Renal cortex interstitium (tissue), 15 donors: ENCODE measurements at places on chromosomes 4 and X.

- no peak for DNase-seq
These were observed 107.6 kb downstream of the DCTD start for GRCh38 chr4:182809417-182810102.

DNA sequence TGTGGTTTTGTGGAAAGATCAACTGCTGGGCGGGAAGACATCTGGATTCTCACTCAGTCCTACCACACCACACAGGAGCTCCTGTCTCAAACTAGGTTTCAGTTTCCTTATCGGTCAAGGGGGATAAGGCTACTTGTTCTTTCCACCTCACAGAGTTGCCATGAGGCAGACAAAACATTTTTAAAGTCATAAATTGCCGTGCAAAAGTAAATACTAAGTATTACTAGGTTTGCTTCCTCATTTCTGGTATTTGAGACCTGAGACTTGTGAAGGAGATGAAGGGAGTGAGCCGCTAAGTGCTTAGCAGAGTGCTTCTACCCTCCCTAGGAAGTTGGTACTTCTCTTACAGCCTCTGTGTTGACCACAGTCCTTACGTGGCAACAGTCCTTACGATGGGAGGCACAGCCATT, 1.5 kb downstream of the LAP3 start:
- no peak for DNase-seq

DNA sequence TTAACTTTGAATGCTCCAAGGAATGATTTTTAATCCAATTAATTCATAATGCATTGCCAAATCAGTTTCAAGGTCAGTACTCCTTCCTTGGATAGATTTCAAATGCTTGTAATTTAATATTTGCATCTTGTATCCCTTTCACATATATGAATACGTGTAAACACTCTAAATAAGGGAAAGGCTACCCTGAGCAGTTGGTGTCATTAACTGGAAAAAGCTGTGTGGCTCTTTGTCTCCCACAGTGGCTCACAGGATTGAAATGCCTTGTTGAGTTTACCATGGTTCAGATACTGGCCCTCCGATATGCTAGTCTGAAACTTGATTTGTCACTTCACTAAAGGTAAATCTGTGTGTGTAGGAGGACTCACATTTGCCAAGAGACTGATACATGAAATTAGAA, 16.7 kb upstream of the ACOT9 start:
- no peak for DNase-seq

GRCh38 chrX:69323786-69324720, 158.8 kb upstream of the PJA1 start:
- no peak for DNase-seq

- no peak for DNase-seq
These were observed 176.9 kb downstream of the DCTD start for GRCh38 chr4:182740256-182740655.

- no peak for DNase-seq
These were observed 57.5 kb downstream of the TEC start for GRCh38 chr4:48212165-48212564.

DNA sequence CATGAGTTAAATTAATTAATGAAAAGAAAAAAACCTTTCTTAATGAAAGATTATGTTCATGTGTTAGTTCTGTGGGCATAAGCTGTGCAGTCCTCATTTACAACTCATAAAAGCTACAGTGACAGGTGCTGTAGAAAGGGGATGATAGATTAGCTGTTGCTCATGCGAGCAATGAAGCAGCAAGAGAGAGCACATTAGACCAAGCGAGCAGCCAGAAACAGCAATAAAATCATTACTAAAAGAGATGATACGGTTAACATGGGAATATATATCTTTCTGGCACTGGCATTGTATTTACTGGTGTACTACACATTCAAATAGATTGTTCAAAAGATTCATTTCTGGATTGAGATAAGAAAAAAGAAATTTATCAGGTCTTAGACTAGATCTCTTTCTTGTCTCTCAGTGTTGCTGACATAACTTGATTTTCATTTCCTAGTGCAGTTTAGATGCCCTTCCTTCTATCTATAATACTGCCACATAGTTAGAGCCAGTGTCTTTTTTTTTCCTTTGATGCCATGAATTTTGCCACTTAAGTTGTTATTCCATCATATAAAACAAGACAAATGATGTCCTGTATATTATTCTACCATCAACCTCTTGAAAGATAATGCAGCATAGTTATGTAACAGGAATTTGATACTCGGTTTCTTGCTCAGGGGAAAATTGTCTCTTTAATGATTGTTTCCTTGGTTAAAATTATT, 164.6 kb downstream of the BANK1 start:
- DNase-seq = peak; percentile 12

DNA sequence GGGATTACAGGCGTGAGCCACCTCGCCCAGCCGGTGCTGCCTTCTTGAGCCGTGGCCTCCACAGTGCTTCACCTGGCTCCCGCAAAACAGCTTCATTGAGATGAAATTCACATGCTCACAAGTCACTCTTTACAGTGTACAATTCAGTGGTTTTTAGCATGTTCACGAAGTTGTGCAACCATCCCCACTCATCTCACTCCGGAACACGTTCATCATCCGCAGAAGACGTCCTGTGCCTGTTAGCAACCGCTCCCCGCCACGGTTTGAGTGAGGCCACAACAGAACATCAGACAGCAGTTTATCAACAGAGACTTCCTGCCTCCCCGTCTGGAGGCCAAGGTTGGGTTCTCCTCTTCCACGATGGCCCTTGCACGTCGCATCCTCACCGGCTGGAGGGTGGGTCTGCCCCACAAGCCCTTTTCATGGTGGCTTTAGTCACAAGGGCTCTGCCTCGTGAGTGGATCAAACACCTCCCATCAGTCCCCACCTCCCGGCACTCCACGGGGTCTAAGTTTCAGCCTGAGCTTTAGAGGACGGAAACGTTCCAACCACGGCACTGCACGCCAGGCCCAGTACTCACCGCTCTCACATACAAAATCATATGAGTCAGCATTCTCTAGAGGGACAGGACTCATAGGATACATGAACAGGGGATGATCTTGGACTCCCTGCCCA, 29.6 kb upstream of the SPON2 start:
- no peak for DNase-seq
